ENCODE measurements at places on chromosomes 4 and X. TPM values are rescaled to one million over a fixed set of nuclear protein-coding genes. Genes with fewer than 3 reads are reported as not detected.

Gene ARMCX1
- total RNA-seq = 27.5 TPM

Gene SLAIN2
- total RNA-seq = 38.8 TPM

Gene PIR
- 7.7 TPM for total RNA-seq

Gene AVPR2
- total RNA-seq = 0.50 TPM

Gene TCEAL2
- total RNA-seq = not detected

Gene FHDC1
- total RNA-seq = 0.17 TPM

Data from bronchus fibroblast of lung (primary cell).